ENCODE measurements at places on chromosomes 16 and 17.

DNA sequence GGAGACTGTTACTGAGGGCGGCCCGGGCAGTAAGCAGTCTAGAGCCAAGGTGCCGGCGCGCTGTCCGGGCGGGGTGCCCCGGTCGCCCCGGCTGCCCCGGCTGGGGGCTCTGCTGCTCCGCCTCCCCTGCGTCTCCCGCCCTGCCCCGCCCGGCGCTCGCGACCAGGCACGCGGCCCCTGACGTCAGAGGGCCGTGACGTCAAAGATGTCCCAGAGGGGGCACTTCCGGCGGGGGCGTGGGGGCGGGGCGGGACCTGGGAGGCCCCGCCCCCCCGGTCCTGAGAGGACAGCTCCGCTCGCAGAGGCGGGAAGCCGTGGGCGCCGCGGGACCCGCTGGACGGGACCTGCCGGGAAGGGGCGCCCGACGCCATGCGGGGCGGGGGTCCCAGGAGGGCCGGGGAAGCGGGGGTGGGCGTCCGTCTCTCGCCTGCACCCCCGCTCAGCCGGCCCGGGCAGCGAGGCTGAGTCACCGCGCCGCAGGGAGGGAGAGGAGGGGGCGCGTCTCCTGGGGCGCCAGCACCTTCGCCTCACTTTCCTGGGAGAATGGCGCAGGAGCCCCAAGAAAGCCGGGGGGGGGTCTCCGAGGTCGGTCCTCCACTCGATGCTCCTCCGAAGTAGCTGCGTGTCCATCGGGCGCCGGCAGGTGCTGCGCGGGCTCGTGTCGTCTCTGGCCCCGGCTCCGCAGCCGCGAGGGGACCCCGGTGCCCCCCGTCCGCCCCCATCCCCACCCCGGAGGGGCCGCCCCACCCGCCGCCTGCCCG is 4.4 kb upstream of the HIC1 start:
- peak; percentile 79 for DNase-seq

DNA sequence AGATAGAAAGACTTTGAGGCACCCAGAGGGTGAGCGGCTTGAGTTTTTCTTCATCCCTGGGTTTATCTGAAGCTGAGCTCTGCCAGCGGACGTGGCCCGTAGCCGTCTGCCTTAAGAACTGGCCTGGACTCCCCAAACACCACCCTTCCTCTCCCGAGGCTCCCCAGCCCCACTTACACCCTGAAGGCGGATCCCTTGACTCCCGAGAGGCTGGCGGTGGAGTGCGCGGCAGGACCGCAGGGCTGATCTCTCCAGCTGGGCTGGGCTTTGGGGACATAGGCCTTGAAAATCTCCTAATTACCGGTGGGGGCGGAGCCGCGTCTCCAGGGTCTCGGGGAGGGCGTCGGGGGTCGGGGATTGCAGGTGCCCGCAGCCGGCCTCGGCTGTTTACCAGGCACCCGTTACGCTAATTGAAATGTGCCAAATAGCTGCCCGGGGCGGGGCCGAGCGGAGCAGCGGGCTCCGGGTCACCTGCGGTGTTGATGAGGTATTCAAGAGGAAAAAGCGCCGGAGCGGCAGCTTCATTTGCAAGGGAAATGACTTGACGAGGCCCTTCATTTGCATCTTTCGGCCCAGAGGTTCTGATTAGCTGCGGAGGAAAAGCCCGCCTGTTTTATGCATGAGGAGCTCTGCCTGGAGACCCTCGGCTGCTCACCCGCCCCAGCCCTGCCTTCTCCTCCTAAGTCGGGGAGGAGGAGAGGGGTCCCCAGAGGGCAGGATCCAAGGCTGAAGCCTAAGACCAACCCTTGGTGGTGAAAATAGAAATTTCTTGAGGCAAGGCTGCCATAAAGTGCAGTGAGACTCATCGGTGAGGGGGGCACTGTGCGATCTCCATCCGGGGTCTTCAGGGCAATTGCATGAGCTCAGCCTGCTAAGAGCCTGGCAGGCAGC is 100.7 kb downstream of the MGAT5B start:
- peak; percentile 79 for DNase-seq

GRCh38 chr17:52148969-52149351 is 9.6 kb downstream of the CA10 start:
- no peak for DNase-seq

- DNase-seq = no peak
Observed at GRCh38 chr17:14318109-14318917, 17.4 kb downstream of the HS3ST3B1 start.

DNA sequence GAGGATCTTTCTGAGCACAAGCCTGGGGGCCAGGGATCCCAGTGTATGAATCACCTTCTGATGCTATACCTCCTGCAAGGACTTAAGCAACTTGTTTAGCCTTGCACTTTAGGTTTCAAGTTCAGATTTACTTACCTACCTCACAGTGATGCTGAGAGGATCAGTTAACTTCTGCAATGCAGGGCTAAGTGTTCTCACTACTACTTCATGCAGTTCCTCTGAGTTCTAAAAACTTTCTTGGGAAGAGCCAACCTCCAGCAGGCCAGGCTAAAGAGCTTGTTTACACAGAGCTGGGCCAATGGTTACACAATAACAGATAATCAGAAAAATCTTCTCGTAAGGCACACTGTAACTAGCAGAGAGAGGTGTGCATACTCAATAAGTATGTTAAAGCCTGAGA is 13.0 kb downstream of the VEZF1 start:
- DNase-seq = no peak

- DNase-seq = no peak
Observed at GRCh38 chr17:45888392-45888791, 6.0 kb upstream of the MAPT start.

GRCh38 chr16:21599122-21600030 is at the start of gene METTL9:
Gene METTL9 (plus strand): TSS chr16:21599577. CDS start chr16:21599734, 157 bp downstream.
- peak; percentile 94 for DNase-seq

- no peak for DNase-seq
Observed at GRCh38 chr16:27084307-27085028, 17.7 kb downstream of the C16orf82 start.

DNA sequence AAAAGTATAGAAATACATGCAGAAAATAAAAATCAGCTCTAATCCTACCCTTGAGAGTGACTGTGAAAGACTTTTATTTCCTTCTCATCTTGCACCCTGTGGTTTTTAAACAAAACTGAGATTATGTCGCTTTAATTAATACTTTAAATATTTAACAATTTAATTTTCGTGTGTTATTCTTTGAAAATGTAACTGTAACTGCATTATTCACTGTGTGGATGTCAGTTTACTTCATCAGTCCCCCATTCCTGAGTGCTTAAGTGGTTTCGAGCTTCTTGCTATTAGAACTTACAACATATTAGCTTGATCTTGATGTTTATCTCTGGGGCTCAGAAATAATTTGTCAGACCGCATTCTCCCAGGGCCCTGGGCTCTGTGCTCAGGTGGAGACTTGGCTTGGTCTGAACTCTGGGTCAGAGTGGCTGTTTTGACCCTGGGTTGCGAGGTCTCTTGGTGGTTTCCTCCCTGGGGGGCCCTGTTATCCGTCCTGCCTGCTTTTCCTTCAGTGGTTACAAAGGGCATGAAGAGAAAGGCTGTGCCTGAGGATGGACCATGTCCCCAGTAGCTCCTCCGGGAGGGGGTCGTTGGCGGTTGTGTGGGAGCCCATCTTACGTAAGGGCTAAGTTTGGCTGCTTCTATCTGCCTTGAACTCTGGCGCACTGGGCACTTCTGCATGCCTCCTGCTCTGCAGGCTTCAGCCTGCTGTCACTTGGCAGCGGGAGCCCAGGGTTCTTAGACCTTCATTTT is 25.7 kb downstream of the AKAP1 start:
- DNase-seq = no peak

DNA sequence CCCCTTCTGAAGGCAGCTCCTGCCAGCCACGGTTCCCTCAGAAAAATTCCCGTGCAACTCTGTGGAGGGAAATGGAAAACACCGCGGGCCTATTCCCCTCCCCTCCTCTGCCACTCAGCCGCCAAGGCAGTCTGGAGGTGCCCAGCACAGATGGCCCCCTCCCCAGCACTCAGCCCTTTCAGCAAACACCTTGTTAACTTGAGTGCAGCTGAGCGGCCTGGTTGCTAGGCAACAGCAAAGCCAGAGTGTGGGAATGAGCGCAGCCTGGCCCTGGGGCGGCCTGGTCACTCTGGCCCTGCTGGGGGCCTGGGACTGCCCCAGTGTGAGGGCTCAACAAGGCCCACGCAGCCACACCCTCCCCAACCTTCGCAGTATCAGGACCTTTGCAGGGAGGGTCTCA is 32.8 kb downstream of the CACNA1G start:
- no peak for DNase-seq

DNA sequence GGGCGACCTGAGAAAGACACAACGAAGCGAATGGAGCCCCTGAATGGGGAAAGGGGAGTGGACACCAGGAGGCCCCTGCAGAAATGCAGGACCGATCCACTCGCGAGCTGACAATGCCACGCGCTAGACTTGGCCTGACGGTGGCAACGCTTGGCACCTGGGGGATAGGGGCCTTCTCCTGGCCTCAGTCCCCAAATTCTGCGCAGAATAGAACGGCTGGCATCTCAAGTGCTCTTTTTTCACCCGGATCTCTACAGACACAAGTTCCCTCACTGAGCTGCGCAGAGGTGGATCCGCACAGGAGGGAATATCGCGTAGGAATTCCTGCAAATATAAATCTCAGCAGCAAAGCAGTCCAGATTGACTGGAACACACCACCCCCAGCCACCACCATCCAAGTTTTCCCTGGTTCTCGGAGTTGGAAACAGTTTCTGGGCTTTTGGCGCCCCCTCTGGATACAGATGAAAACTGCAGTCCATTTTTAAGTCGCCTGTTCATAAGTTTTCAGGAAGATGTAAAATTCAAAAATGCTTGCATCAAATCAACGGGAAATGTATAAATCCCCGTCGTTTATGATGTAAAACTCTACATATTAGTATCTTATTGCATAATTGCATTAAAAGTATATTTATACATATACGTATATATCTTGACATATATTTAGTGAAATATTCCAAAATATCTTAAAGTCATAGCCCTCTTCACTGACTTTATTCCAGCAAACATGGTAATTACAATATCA is 2.3 kb upstream of the SOX9 start:
- DNase-seq = no peak

- DNase-seq = no peak
Observed at GRCh38 chr17:1264196-1264595, 6.0 kb upstream of the BHLHA9 start.

DNA sequence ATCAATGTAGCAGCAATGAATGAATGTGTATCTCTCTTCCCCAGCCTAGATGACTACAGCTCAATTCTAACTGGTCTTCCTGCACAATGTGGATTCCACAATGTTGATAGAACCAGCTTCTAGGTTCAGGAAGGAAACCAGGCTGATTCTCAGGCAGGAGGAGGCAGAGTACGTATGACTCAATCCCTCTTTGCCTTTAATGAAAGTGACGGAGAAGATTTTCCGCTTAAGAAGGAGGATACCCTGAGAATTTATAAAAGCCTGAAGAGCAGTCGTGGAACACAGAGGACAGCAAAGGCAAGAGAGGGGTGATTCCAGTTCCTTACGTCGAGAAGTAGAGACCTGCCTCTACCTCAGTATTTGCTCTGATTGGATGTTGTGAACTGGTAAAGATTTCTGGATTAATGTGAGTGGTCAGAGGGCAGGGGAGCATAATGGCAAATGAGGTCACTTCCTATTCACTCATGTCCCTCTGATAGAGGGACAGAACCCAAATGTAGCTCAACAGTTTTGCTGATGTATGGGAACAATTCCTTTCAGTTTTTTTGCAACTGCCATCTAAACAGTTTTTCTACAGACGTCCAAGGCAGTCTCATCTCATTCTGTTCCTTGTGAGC is 15.0 kb upstream of the SLC16A11 start:
- DNase-seq = no peak

DNA sequence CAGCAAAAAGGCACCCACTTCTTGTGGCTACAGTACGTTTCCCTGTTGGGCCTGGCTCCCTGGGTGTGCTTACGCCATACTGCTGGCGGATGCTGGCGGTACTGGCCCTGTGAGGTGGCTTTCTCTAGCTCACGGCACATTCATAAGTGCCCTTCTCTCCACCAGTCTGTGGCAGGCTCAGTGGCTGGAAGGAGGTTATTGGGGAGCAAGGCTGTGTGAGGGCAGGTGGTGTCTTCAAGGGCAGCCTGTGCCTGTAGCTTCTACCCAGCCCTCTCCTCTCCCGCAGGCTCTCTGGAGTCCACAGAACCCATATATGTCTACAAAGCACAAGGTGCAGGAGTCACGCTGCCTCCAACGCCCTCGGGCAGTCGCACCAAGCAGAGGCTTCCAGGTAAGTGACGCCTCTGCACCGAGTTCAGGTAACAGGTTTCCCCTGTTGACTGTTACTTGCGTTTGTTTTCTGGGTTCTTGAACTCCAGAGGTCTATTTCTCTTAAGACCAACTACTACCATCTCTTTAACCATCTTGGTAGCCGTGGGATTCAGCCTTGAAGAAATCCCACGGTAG is 20.6 kb downstream of the NTAN1 start:
- no peak for DNase-seq

- DNase-seq = no peak
Observed at GRCh38 chr16:88635671-88636319, 2.6 kb upstream of the IL17C start.

- no peak for DNase-seq
Observed at GRCh38 chr17:19494961-19495806, 38.5 kb upstream of the SLC47A1 start.

GRCh38 chr16:4385789-4386450 is 14.3 kb downstream of the VASN start:
- no peak for DNase-seq

DNA sequence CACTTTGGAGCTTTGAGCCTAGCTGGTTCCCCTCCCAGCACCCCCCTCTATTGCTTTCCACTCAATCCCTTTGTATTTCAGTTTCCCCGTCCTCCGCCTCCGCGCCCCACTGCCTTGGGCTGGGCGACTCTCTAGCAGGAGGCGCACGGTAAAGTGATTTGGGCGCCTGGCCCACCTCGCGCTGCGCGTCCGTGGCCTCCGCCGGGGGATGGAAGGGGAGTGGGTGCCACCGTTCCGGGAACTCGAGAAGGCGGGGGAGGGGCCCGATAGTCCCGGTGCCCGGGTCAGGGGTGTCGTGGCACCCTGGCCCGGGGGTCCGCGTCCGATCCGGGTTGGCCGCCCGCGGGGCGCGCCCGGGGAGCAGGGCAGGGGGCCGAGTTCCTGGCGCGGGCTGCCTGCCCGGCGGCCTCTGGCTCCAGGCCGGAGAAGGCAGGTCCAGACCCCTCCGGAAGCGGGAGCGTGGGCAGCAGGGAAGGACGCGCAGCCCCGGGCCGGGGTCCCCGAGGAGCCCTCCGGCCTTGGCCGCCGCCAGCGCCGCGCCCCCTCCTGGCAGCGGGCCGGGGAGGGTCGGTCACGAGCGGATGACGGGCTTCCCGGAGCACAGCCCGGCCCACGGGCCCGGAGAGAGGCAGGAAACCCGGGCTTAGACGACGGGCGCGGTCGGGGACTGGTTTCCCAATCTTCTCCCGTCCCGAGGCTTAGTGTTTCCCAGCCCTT is 15.8 kb downstream of the MEOX1 start:
- peak; percentile 12 for DNase-seq
